ENCODE measurements at places on chromosomes 12 and 14.

DNA sequence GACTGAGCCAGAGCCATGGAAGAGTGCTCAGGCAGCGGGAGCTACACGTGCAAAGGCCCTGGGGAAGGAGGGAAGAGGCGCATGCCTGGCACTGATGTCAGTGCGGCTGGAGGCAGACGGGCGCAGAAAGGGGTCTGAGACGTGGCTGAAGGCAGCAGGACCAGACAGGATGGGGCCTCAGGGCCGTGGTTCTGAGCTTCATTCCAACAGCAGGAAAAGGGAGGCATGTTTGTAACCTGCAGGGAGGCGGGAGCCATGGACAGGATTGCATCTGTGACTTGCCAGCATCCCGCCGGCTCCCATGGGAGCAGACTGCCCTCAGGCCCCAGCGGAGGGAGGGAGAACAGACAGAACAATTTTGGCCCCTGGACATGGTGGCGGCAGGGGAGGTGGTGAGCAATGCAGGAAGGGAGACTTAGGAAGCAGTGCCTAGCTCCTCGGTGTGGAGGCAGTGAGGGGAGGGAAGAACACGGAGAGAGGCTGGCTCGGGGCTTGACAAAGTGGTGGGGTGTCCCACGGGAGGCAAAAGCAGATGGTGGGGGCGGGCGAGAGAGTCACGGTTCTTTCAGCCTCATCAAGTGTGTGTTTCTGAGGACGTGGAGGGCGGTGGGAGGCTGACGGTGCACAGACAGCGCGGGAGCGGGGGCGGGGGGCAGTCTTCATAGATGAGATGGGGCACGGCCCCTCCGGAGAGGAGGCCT lies 33.3 kb upstream of the INF2 start:
- no peak for DNase-seq

DNA sequence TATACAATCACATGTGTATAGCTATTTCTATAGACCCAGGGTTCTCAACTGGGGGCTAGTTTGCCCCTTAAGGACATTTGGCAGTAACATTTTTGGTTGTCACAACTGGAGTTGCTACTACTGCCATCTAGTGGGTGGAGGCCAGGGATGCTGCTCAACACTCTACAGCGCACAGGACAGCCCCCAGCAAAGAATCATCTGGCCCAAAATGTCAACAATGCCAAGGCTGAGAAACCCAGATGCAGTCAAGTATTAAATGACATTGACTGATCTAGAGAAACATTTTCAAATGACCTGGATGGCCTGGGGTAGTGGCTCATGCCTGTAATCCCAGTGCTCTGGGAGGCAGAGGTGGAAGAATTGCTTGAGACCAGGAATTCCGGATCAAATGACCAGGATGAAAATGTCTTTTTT lies 5.8 kb downstream of the WSB2 start:
- DNase-seq: peak; percentile 33

DNA sequence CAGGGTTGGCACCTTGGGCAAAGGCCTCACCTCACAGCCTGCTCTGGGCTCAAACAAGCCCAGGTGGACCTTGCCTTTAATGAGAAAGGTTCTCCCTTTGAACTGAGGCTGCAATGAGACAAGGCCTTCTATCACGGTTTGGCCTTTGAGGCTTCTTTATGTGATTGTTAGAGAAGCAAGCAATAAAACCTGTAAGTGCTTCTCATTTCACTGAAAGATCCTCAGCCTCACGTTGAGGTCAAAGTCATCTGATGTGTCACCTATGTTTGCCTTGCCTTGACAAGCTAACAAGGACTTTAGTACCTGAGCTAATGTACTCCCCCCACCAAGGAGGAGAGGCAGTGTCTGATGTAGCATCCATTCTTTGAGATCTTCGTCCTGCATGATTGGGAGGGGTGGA lies 155.9 kb upstream of the RBM19 start:
- no peak for DNase-seq

DNA sequence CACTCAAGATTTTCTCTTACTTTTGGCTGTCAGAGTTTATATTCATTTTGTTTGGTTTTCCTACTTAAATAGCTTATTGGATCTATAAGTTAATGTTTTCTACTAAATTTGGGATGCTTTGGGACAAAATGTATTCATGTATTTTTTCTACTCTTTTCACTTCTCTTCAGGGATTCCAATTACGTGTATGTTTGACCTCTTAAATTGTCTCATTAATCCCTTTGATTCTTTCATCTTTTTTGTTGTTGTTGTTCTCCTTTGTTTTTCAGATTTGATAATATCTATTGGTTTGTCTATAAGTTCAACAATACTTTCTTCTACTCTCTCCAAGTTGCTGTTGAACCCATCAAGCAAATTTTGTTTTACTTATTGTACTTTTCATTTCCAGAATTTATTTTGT lies 34.2 kb downstream of the PMCH start:
- no peak for DNase-seq

GRCh38 chr14:67319142-67319541 lies 40.5 kb downstream of the ATP6V1D start:
- DNase-seq: peak; percentile 58

- DNase-seq: no peak
Observed at GRCh38 chr12:23662966-23663365, 286.5 kb downstream of the SOX5 start.

GRCh38 chr14:69002069-69002468 lies 23.0 kb upstream of the ACTN1 start:
- DNase-seq: no peak

GRCh38 chr12:117522559-117522958 lies 161.1 kb upstream of the NOS1 start:
- DNase-seq: no peak

DNA sequence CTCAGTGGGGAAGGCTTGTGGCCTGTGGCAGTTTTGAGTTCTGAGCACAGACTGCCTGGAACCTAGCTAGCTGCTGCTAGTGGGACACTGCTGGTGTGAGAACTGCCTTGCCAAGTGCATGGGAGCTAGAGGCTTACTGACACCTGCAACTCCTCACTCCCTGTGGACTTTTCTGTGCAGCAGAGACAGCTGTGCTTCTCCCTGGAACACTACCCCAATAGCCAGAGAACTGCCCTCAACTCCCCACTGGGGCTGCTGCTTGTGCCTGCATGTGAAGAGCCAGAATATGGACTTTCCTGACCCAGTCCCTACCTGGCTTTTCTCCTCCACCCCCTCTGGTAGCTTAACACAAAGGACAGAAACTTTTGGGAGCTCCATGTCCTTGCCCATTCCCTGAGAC lies 222.6 kb downstream of the ADGRD1 start:
- no peak for DNase-seq

- DNase-seq: no peak
Observed at GRCh38 chr12:15540005-15540404, 217.7 kb downstream of the PTPRO start.

GRCh38 chr12:105562199-105562971 lies 231.9 kb downstream of the C12orf75 start:
- peak; percentile 95 for DNase-seq

GRCh38 chr12:64999148-64999425 lies 122.0 kb downstream of the WIF1 start:
- DNase-seq: no peak

GRCh38 chr14:47149326-47149725 lies 497.7 kb upstream of the RPL10L start:
- peak; percentile 69 for DNase-seq

DNA sequence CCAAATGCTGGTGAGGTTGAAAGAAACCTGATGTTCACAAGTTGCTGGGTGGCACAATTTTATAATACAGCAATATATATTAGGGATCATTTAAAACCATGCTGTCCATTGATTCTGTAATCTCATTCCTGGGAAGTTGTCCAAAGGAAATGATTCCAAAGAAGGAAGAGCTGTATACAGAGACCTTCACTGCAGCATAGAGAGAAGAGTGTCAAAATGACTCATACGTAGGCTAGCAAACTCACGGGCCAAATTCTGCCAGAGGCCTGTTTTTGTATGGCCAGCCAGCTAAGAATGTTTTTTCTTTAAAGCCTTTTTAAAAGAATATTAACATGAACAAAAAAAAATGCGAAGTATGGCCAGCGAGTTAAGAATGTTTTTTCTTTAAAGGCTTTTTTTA lies 69.2 kb upstream of the MED13L start:
- peak; percentile 92 for DNase-seq

- DNase-seq: no peak
Observed at GRCh38 chr12:14280921-14281320, 84.6 kb upstream of the ATF7IP start.

- no peak for DNase-seq
Observed at GRCh38 chr12:34244608-34245007, 222.3 kb downstream of the ALG10 start.

DNA sequence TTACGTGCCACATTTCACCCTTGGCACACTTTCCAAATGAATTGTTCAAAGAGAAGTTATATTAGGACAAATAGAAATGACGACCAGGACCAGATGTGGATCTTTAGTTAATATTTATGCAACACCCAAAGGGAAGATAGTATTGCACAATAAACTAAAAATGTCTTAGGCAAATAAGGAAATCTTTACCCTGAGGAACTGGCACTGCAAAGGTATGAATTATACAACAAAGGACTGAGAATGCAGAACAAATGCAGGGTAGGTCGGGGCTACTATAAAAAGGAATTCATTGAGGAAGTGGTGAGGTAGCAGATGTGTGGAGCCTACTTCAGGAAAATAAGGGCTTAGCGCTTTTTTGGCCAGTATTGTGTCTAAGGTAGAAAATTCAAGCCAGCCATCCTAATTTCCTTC lies 3.9 kb upstream of the TMTC2 start:
- peak; percentile 13 for DNase-seq

- DNase-seq: no peak
Observed at GRCh38 chr12:52622349-52622748, 4.0 kb upstream of the KRT73 start.

DNA sequence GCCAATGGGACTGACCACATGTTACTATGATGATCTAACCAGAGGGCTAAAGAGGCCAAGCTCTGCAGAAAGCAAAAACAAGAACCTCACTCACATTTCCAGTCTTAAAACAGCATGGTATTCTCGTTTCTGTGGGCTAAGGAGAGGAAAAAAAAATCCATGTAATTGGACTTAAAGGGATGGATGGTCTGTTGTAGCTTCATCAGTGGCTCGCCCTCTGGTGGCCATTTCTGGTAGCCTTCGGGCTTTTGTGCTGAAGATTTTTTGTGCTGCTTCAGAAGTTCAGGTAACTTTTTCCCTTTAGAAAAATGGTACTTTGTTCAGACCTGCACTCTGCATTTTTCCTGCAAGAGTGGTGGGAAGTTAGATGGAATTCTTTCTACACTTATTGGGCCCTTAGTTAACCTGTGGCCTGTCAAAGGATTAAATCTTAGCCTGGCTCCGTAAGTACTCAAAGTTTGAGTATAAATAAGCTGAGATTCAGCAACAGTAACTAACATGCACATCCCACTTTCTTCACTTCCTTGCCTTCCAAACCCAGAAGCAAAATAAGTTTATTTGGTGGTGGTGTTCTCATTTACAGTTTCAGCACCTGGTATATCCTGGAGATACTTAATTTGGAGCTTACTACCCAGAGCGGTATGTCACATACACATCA lies 22.3 kb downstream of the DCAF4 start:
- peak; percentile 62 for DNase-seq

DNA sequence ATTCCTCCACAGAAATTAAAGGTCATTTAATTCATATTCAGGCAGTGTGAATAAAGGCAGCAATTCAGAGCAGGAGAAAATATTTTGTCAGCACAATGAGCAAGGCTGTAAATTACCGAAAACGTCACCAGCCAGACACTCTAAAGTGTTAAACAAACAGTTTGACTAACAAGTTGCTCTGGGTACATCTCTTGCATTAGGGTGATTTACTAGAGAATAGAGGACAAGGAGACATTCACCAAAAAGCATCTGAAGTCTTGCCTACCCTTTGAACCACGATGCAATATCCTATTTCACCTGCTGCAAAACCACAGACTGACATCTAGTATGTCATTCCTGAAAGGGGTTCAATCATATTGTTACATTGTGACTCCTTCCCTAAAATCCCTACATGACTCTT lies 27.1 kb upstream of the GPHB5 start:
- DNase-seq: no peak

GRCh38 chr14:73491256-73492042 lies 716 bp downstream of the RIOX1 start:
- peak; percentile 54 for DNase-seq

DNA sequence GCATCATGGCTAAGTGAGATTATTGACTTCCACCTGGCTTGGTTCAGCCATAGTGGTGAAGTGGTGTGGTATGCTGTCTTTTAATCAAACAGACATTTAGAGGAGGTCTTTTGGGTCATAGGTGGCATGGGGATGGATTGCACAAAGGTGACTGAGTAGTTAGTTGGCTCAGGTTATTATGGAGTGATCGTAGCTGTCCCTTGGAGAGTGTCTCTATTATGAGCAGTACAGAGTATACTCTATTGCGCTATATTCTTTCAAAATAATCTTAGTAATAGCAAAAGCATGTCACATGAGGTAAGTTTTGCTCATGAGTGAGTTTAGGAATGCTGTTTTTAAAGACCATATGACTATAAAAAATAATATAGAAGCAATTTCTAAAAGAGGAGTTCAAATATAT lies 60.4 kb downstream of the RASSF8 start:
- DNase-seq: no peak

DNA sequence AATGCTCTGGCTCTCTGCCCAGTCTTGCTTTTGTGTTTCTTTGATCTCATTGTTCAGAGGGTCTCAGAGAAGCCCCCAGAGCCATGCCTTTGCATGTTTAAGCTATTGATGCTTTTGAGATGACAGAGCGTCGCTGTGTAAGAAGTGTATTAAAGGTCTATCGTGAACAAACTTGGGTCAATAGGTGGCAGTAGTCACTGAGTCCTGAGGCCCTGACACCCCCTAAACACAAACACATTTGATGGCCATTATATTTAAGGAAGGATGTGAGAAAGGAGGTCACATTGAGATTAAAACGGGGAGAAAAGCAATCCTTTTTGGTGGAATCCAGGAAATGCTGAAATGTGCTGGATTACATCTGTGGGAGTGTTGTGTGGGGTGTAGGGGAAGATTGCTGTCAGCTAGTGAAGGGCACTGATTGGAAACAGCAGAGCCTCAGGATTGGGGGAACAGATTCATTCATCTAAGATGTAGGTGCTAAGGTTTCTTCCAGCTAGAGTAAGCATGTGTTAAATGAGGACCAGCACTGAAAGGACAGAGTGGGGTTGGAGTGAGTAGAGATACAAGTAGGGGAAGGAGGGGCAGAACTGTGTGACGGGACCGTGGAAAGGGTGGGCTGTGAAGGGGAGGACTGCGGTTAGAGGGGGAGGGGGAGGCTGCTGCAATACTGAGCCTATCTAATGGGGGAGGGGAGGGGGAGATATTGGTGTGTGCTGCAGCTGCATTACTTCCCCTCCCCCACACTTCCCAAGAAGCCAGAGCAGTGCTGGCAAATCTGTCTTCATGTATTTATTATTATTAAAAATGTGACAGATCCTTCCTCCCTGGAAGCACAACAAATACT lies 12.7 kb downstream of the NGDN start:
- no peak for DNase-seq

GRCh38 chr14:62126879-62127478 lies 364.8 kb downstream of the SNAPC1 start:
- DNase-seq: peak; percentile 49

- DNase-seq: peak; percentile 89
Observed at GRCh38 chr12:96878704-96879103, 28.4 kb upstream of the NEDD1 start.

GRCh38 chr12:116074686-116075085 lies 202.8 kb downstream of the MED13L start:
- DNase-seq: no peak
